Tibial artery (tissue), 4 donors: ENCODE measurements at places on chromosomes 6 and 20.

GRCh38 chr6:122154912-122155575, 244.4 kb upstream of the HSF2 start:
- no peak overlapping the region for H3K27ac ChIP-seq
- no peak overlapping the region for H3K4me3 ChIP-seq
- H3K36me3 ChIP-seq: no peaks in the 10 kb centered on the region

- H3K27ac ChIP-seq: no peak overlapping the region
- H3K27me3 ChIP-seq: no peaks in the 10 kb centered on the region
- no peak for DNase-seq
- H3K36me3 ChIP-seq: no peaks in the 10 kb centered on the region
Observed at GRCh38 chr6:73558624-73559398, 38.0 kb upstream of the EEF1A1 start.

GRCh38 chr6:170021579-170021978, 269.3 kb downstream of the DLL1 start:
- no peaks in the 10 kb centered on the region for H3K36me3 ChIP-seq
- no peaks in the 10 kb centered on the region for H3K27me3 ChIP-seq
- no peak overlapping the region for H3K27ac ChIP-seq
- no peak for DNase-seq

GRCh38 chr20:16548068-16548672, 25.1 kb downstream of the KIF16B start:
- no peaks in the 10 kb centered on the region for H3K4me1 ChIP-seq
- no peak overlapping the region for H3K27ac ChIP-seq
- DNase-seq: no peak

DNA sequence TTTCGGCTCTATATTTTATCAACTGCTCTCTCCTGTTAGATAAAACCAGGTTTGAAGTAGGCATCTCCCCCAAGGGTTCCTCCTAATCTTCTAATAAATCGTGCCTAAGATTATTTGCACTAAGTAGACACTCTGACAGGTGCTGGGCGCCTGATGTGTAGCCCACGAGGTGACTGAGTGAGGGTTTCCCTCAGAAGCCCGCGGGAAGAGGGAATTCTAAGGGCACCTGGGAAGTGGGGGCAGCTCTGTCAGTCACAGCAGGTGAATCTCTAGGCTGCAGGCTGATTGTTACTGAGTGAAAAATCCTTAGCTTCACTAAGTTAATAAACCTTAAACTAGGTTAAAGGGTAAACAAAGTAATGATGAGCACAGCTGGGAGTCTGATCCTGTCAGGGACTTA, 68.2 kb downstream of the PXDC1 start:
- H3K27me3 ChIP-seq: no peaks in the 10 kb centered on the region
- H3K27ac ChIP-seq: no peak overlapping the region
- H3K4me3 ChIP-seq: no peak overlapping the region
- DNase-seq: no peak
- H3K36me3 ChIP-seq: peaks cover 12% of the 10 kb centered on the region

GRCh38 chr6:69391106-69391505, 405.7 kb downstream of the LMBRD1 start:
- no peak overlapping the region for H3K4me3 ChIP-seq
- H3K27ac ChIP-seq: no peak overlapping the region
- no peaks in the 10 kb centered on the region for H3K4me1 ChIP-seq

DNA sequence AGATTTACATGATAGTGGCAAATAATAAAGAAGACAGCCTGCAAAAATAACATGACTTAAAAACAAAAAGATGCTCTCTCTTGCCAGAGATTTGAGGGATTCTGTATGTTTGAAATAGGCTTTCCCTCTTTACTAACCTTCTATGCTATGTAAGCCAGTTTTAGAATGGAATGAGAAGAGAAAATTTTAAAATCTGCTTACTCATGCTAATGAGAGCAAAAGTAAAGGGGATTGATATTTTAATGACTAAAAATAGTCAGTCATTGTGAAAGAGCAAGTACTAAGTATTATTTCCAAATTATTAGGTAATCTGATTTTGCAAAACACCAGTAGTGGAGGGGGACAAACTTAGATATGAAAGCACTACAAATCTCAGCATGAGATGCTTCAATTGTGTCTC, 563.3 kb upstream of the ADGRB3 start:
- no peak overlapping the region for H3K4me3 ChIP-seq
- no peak overlapping the region for H3K27ac ChIP-seq
- DNase-seq: no peak
- H3K27me3 ChIP-seq: no peaks in the 10 kb centered on the region
- H3K4me1 ChIP-seq: no peaks in the 10 kb centered on the region
- no peaks in the 10 kb centered on the region for H3K36me3 ChIP-seq

DNA sequence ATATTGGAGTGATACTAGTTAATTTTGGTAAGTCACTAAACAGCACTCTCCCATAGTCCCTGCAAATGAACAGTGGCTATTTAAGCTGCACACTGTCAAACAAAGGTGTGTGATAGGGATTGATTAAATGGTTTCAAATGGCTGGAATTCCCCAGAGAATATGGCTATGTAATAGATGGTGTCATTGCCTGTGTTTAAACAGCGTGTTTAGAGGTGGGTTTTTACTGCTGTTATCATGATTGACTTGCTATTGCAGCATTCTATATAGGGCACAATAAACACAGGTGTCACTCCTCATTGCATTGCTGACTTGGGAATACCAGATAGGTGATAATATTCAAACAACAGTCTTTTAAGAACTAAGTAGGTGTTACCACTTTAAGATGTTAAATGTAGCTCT, 171.7 kb upstream of the MAN1A1 start:
- no peak overlapping the region for H3K4me3 ChIP-seq
- no peaks in the 10 kb centered on the region for H3K27me3 ChIP-seq
- DNase-seq: no peak
- no peaks in the 10 kb centered on the region for H3K36me3 ChIP-seq

- H3K4me1 ChIP-seq: peaks cover 11% of the 10 kb centered on the region
- no peaks in the 10 kb centered on the region for H3K27me3 ChIP-seq
- DNase-seq: no peak
- no peaks in the 10 kb centered on the region for H3K36me3 ChIP-seq
- H3K27ac ChIP-seq: no peak overlapping the region
- H3K4me3 ChIP-seq: no peak overlapping the region
Observed at GRCh38 chr6:144234399-144234798, 50.7 kb upstream of the UTRN start.

DNA sequence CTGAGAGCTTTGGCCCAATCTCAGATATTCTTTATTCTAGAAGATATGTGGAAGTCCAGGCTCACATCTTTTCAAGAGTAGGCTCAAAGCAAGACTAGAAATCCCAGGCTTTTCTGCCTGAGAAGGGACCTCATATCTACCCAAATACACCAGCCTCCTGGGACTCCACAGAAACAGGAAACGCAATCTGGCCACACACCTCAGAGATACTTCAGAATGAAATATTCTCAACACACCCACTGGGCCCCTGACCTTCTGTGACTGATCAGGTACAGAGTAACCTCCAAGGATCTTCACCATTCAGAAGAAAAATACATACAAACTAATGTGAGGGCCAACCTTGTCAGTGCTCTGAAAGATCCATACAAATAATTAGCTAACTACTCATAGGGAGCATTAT, 183.2 kb downstream of the HIVEP2 start:
- no peak overlapping the region for H3K4me3 ChIP-seq
- H3K4me1 ChIP-seq: no peaks in the 10 kb centered on the region
- no peaks in the 10 kb centered on the region for H3K27me3 ChIP-seq
- DNase-seq: no peak

- no peaks in the 10 kb centered on the region for H3K4me1 ChIP-seq
- H3K27ac ChIP-seq: no peak overlapping the region
- H3K27me3 ChIP-seq: no peaks in the 10 kb centered on the region
- H3K4me3 ChIP-seq: no peak overlapping the region
- DNase-seq: no peak
Observed at GRCh38 chr20:20754714-20755113, 42.3 kb upstream of the RALGAPA2 start.

DNA sequence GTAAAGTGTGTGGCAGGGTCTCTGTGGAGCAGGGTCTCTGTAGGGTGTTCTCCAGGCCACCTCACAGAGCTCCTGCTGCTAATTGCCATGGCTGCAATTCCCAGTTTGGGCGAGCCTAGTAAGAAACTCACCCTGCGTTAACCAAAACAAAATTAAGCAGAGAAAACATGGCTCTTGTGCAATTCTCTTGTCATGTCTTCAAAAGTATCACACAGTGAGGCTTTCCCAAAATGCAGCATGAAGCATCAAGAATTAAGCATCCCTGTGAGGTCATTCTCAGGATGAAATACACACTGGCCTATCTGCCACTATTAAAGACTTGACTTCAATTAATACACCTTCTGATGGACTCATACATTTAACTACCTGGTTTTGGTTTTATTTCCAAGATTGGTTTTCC, 72.8 kb downstream of the KIF13A start:
- no peak overlapping the region for H3K27ac ChIP-seq
- H3K4me3 ChIP-seq: no peak overlapping the region
- no peak for DNase-seq
- H3K36me3 ChIP-seq: no peaks in the 10 kb centered on the region
- no peaks in the 10 kb centered on the region for H3K27me3 ChIP-seq

DNA sequence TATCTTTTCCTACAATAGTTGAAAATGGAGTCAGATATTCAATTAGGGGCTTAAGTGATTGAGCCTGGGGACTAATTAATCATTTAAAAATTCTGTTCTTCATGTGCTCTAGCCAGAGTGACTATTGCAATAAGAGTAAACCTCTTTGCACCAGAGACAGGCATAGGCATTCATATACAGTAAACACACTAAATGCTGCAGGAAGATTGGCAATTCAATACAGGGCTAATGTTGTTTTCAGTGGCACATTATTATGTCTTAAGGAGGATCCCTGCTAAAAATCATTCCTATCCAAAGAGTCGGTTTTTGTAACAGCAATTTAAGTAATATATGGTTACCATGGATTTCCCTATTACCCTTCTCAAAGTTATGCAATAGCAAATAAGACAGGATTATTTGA, 1.2 kb downstream of the PDE7B start:
- no peaks in the 10 kb centered on the region for H3K4me1 ChIP-seq
- H3K36me3 ChIP-seq: no peaks in the 10 kb centered on the region
- no peaks in the 10 kb centered on the region for H3K27me3 ChIP-seq
- no peak for DNase-seq
- H3K27ac ChIP-seq: no peak overlapping the region
- peak overlapping the region; percentile 44 for H3K4me3 ChIP-seq

GRCh38 chr20:23585808-23586734, 17.8 kb upstream of the CST9L start:
- H3K27me3 ChIP-seq: no peaks in the 10 kb centered on the region
- H3K4me3 ChIP-seq: no peak overlapping the region

- H3K4me3 ChIP-seq: no peak overlapping the region
- DNase-seq: no peak
- no peaks in the 10 kb centered on the region for H3K27me3 ChIP-seq
- no peaks in the 10 kb centered on the region for H3K4me1 ChIP-seq
- H3K36me3 ChIP-seq: no peaks in the 10 kb centered on the region
- no peak overlapping the region for H3K27ac ChIP-seq
Observed at GRCh38 chr6:131348572-131348971, 213.3 kb downstream of the AKAP7 start.

GRCh38 chr6:147621961-147622360, 113.5 kb downstream of the SAMD5 start:
- DNase-seq: no peak
- no peaks in the 10 kb centered on the region for H3K27me3 ChIP-seq
- no peaks in the 10 kb centered on the region for H3K4me1 ChIP-seq
- no peak overlapping the region for H3K4me3 ChIP-seq

DNA sequence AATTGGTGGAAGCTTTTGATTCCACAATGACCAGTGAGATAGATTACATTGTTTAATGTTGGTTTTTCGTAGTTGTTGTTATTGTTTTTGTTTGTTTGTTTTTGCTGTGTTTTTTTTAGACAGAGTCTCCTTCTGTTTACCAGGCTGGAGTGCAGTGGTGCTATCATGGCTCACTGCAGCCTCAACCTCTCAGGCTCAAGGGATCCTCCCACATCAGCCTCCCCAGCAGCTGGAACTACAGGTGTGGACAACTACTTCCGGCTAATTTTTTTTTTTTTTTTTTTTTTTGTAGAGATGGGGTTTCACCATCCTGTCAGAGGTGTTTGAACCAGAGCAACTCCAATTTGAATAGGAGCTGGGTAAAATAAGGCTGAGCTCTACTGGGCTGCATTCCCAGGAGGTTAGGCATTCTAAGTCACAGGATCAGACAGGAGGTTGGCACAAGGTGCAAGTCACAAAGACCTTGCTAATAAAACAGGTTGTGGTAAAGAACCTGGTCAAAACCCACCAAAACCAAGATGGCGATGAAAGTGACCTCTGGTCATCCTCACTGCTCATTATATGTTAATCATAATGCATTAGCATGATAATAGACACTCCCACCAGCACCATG, 10.9 kb upstream of the AKAP12 start:
- H3K27me3 ChIP-seq: no peaks in the 10 kb centered on the region
- no peaks in the 10 kb centered on the region for H3K4me1 ChIP-seq
- DNase-seq: no peak
- no peak overlapping the region for H3K4me3 ChIP-seq

GRCh38 chr6:130394246-130394645, 28.4 kb downstream of the TMEM200A start:
- H3K4me3 ChIP-seq: no peak overlapping the region
- H3K36me3 ChIP-seq: no peaks in the 10 kb centered on the region
- no peaks in the 10 kb centered on the region for H3K27me3 ChIP-seq
- H3K27ac ChIP-seq: no peak overlapping the region
- no peaks in the 10 kb centered on the region for H3K4me1 ChIP-seq
- no peak for DNase-seq

DNA sequence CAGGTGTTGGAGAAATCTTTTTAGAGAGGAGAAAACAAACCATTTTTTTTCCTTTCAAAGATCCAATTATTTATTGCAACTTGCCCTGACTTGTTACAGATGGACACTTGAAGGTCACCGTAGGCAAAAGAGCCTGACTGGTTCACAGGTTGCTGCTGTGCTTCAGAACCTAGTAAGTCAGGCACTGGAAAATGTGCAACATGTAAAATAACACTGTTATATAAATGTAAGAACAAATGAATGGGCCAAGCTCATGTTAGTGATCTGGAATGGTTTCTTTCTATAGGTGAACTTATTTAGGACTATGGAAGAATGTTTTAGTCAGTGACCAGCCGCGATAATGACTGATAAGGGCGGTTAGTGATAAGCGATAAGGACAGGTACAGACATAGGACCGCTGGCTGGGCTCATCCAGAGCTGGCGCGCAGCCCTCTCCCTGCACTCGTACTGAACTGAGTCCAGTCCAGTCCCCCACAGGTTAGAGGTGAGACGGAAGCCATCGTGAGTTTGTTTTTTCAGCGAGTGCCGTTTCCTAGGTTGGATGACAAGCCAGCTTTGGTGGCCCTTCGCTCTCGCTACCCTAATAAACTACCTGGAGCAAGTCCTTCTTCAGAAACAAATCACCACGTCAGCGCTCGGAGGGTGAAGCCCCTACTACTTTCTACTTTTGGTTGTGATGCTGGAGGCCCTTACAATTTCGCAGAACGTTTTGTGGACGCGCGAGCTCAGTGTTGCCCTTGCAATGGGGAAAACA, 94.4 kb upstream of the PRDM1 start:
- no peak overlapping the region for H3K27ac ChIP-seq
- peaks cover 12% of the 10 kb centered on the region for H3K4me1 ChIP-seq
- H3K27me3 ChIP-seq: no peaks in the 10 kb centered on the region
- H3K4me3 ChIP-seq: peak overlapping the region; percentile 53

- no peaks in the 10 kb centered on the region for H3K4me1 ChIP-seq
- no peaks in the 10 kb centered on the region for H3K36me3 ChIP-seq
- no peaks in the 10 kb centered on the region for H3K27me3 ChIP-seq
- no peak overlapping the region for H3K4me3 ChIP-seq
Observed at GRCh38 chr20:15900443-15900842, 672.8 kb downstream of the KIF16B start.
